ENCODE measurements at places on chromosomes 12 and 14.

GRCh38 chr12:25276199-25276937, 25.6 kb upstream of the KRAS start:
- DNase-seq = no peak

GRCh38 chr12:112111931-112112330, 3.3 kb upstream of the NAA25 start:
- DNase-seq = no peak

- DNase-seq = no peak
Measured at GRCh38 chr14:91599994-91600393, 89.9 kb upstream of the PPP4R3A start.

GRCh38 chr14:44027397-44027796, 479.7 kb downstream of the FSCB start:
- no peak for DNase-seq

DNA sequence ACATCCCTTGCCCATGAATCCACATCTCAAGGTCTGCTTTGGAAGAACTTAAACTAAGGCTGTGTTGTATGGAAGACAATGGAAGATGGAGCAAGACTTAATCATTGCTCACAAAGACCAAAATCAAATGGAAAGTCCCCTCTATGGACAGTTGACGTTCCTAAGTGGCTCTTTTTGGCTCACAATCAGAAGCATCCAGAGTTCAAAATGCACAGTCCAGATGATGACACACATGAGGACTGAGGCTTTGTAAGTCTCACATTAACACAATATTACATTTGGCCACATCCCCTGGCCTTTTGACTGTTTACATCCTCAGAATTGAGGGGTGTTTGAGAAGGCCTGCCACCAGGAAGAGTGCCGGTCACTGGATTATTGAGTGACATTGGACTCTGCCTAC, 122.3 kb upstream of the CPM start:
- no peak for DNase-seq

GRCh38 chr14:59091976-59092375, 96.5 kb upstream of the DAAM1 start:
- no peak for DNase-seq

GRCh38 chr14:54734966-54735365, 167.7 kb downstream of the GCH1 start:
- DNase-seq = no peak

- no peak for DNase-seq
Measured at GRCh38 chr12:55743406-55744339, 751 bp downstream of the GDF11 start.

Measured in left forelimb (tissue), 1 donor.